ENCODE measurements at places on chromosomes 2 and 18. TPM values are rescaled to one million over a fixed set of nuclear protein-coding genes. Genes with fewer than 3 reads are reported as not detected.

DNA sequence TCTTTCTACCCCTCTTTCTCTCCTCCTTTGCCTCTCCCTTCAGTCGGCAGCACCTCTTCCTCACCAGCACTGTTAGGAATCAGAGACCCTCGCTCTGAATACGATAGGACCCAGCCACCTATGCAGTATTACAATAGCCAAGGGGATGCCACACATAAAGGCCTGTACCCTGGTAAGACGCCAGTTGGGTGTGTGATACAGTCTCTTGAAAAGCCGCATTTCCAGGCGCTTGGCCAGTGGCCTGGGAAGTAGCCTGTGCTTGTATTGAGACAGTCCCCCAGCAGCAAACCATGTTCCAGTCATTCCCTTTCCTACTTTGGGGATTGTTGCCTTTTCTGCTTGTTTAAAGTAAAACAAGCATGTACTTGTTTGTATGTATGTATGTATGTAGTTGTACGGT is 118.4 kb upstream of the DAPL1 start:
- no peak for DNase-seq

ADAM23 gene
- not detected for total RNA-seq

UPP2 gene
- total RNA-seq: not detected

- no peak for DNase-seq
These were observed at the start of gene ARHGEF4 for GRCh38 chr2:130836501-130837174. Gene ARHGEF4 (plus strand): TSS chr2:130836914. CDS start chr2:130836954, 40 bp downstream.

DNA sequence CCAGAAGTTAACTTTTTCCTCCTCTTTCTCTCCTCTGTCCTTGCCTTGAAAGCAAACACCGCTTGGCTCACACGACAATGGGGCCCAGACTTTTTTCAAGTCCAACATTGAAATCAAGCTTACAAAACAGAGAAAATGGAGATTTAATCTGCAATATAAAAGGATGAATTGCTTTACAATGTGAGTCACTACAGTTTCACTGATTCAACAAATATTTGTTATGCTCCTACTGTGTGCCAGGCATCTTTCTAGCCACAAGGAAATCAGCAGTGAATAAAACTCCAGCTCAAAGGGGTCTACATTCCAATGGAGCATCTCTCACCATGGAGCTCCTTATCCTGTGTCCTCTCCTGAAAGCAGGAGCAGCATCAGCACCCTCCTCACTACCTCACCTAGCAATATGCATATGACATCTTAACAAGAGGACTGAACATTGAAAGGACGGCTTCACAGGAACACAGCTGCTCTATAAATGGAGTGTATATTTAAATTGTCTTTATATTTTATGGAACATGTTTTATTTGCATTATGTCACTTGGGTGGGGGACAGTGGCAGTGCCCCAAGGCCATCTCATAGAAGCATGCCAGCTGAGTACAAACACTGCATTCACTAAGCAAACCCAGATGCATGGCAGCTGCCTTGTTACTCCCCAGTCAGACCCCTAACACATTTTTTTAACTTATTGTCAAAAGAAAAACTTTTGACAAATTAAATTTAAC is 39.5 kb downstream of the PKDCC start:
- no peak for DNase-seq

XDH gene
- not detected for total RNA-seq

DYSF gene
- not detected for total RNA-seq

GRCh38 chr18:6411382-6411781 is 3.3 kb downstream of the L3MBTL4 start:
- no peak for DNase-seq

DNA sequence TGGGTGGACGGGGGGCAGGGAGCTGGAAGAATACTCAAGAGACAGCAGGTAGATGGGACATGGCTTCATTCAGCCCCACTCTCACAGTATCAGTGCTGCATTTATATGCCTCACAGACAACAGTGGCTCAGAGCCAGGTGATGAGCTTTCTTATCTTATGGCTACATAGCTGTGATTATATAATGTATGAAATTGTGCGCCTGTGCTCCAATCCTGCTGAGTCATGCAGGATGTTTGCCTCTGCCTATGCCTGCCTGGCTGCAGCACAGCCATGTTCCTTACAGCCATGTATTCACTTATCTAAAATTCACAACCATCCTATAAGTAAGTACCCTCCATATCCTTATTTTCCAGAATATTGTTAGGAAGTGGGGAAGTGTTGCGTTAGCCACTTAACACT is 37.7 kb upstream of the RNF103 start:
- peak; percentile 62 for DNase-seq

CXCR2 gene
- not detected for total RNA-seq

- no peak for DNase-seq
These were observed 239.8 kb downstream of the PDE11A start for GRCh38 chr2:177832611-177833433.

ASPRV1 gene
- total RNA-seq: 0.71 TPM

DNA sequence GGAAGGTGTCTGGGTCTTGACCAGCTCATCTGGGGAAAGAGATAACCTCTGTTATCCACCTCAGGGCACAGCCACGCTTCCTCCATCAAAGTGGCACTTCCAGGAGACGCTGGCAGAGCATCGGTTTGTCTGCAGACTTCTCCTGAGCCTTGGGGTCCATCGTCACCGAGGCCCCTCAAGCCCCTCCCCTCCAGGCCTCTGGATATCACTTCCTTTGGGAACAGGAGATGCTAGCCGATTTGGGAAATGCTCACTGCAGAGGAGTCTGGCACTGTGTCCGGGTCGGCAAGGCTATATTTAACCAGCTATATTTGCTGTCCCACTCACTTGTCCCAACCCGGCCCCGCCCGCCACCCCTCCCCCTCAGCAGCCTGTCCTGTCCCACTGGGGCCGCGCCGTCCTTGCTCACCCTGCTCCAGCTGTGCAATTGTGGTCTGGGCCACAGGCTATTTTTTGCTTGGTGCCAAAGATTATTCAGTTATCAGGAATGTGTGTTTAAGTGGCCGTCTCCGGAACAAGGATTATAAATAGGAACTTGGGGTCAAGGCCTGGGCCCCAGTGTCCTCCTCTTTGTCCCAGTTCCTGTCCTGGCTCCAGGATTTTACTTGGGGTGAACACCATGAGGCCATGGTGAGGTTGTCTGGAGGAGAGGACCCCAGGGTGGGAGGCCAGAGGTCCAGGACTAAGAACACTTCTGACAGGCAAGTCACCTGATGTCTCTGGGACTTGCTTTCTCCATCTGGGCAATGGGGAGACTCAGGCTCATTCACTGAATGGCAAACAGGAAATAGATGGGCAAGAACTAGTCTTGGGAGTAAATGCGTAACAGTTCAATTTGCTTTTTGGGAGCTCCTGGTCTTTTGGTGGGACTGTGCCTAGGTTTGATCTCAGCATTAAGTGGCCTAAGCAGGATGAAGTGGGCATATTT is 263.6 kb downstream of the DYSF start:
- DNase-seq: no peak

- peak; percentile 76 for DNase-seq
These were observed 1.4 kb downstream of the CYRIA start for GRCh38 chr2:16664052-16664731.

GRCh38 chr2:155310589-155310988 is 612.1 kb downstream of the KCNJ3 start:
- peak; percentile 74 for DNase-seq

DNA sequence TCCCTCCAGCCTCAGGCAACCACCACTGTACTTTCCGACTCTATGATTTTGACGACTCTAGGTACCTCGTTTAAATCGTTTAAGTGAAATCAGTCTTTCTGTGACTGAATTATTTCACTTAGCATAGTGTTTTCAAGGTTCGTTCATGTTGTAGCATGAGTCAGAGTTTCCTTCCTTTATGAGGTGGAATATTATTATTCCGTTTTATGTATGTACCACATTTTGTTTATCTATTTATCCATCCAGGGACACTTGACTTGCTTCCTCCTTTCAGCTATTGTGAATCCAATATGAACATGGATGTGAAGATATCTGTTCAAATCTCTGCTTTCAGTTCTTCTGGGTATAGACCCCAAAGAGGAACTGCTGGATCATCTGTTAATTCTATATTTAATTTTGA is 19.1 kb downstream of the IL1R2 start:
- DNase-seq: no peak

- DNase-seq: no peak
These were observed 98.7 kb downstream of the GRB14 start for GRCh38 chr2:164522561-164522981.

NOL4 gene
- total RNA-seq: 18.5 TPM

MAPRE3 gene
- 0.65 TPM for total RNA-seq

DNA sequence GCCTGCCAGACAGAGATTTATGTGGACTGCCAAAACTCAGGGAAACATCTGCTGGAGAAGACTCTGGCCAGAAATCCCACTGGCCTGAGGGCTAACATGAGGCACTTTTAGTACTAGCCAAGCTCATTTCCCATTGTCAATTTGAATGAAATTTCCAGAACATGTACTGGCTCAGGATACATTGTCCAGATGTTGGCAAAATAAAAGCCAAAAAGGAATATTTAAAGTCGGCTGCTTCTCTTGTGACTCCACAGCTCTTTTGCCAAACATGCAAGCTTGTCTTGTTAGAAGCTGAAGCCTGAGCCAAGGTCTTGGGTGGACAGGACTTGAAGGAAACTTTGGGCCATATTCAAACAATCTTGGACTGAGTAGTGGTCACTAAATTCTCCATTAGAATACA is 215.5 kb downstream of the NCKAP5 start:
- DNase-seq: no peak

TWIST2 gene
- not detected for total RNA-seq

DNA sequence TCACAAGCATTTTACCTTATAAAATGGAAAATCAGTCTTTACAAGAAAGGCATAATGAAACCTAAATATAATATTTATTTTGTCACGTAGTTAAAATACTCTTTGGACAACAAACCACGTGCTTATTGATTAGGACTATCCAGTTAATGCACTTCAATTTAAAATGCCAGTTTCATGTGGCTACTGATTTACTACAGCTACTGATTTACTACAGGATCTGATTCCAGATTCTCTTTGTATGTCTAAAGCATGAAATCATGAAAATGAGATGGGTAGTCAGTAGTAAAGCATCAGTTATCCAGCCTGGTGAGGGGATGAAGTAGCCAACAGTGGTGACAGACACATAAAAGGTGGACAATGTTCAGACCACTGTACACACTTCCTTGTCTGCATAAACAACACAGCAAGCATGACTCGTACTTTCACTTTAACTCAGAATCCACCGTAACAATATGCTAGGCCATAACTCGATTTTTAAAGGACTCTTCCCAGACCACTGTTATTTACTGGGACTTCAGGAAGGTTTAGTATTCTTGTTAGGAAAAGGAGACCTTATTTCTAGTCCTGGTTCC is 24.9 kb downstream of the ACAA2 start:
- no peak for DNase-seq

ARHGAP15 gene
- 82.8 TPM for total RNA-seq

CYS1 gene
- total RNA-seq: 0.54 TPM

PTPRN gene
- not detected for total RNA-seq

PROKR1 gene
- total RNA-seq: not detected

EVX2 gene
- total RNA-seq: not detected
